ENCODE measurements at places on chromosomes 6 and 20.

GRCh38 chr20:61271312-61272231, 19.5 kb downstream of the CDH4 start:
- DNase-seq = no peak

- DNase-seq = no peak
These were observed 64.8 kb downstream of the SLC22A3 start for GRCh38 chr6:160412993-160413392.

DNA sequence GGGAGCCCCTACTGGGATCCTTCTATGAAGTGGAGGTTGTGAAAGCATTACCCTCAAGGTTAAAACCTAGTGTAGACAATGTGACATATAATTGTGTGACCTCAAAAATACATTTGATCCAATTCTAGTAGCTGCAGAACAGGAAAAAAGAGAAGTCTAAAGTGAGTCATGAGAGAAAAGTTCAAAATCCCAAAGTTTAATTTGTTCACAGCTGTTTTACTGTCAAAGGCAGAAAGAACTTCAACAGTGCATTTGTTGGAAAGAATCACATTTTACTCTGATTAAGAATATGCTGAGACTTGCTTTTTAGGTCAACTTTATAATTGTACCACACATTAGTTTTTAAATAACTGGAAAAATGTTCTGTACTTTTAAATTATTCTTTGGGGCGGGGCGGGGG, 1027.4 kb upstream of the FLRT3 start:
- no peak for DNase-seq

GRCh38 chr20:52204136-52204535, 12.6 kb upstream of the ZFP64 start:
- no peak for DNase-seq

DNA sequence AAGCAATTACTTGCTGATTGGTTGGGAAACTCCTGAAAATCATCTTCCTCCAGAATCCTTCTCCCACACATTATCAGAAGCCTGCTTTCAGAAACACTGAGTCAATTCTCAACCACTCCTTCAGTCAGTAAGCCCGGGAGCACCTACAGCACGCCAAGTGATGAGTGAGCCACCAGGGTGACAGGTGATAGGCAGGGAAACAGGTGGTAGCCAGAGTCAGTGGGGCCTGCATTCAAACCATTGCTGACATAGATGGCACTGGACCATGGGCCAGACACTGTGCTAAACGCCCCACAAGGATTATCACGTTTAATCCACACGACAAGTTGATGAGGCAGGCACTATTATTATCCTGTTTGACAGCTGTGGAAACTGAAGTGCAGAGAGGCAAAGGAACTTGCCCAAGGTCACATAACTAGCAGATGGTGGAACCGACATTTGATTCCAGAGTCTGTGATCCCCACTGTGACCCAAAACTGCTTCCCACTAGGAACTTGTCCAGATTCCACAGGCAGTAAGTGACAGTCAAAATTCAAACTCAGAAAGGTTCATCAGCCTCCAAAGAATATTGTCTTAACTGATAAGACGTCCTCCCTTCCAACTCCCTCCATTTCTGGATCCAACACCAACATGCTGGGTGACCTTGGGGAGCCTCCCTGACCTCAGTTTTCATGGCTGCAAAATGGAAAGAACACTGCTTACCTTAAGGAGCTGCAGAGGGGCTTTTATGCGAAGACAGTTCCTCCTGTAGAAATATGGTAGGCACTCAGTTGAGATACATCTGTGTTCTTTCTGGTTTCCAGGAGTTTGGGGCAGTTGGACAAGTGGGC, 23.9 kb upstream of the TOP1 start:
- no peak for DNase-seq

DNA sequence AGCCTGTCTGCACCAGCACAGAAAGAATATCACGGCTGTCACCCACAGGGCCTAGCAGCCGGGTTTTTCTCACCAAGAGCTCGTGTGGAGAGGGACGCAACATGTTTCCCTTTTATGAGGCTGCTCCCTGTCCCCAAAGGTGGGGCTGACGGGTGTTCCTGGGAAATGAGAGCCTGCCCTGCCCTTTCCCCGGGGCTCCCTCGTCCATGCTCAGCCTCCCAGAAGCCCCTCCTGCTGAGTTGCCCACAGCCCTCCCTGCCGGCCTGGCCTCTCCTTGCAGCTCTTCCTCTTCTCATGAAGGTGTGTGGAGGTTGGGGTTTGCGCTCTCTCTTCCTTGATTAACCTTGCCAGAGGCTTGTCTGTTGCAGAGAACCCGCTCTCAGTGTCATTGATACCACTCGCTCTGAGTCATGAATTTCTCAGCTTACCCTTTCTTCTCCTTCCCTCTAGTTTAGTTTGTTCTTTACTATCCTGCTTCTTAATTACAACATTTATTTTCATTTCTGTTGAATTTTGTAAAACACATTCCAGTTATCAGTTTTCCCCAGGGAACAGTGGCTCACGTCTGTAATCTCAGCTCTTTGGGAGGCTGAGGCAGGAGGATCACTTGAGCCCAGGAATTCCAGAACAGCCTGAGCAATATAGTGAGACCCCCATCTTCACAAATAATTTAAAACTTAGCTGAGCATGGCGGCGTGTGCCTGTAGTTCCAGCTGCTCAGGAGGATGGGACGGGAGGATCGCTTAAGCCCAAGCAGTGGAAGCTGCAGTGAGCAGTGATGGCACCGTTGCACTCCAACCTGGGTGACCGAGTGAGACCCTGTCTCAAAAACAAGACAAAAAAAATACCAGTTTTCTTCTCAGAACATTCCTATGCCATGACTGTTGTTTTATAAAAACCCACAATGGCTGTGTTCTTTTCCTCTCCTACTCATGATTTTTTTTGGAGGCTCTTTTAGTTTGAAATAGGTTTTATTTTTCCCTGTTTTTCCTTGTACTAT, 103.8 kb downstream of the TMEM242 start:
- DNase-seq = no peak

DNA sequence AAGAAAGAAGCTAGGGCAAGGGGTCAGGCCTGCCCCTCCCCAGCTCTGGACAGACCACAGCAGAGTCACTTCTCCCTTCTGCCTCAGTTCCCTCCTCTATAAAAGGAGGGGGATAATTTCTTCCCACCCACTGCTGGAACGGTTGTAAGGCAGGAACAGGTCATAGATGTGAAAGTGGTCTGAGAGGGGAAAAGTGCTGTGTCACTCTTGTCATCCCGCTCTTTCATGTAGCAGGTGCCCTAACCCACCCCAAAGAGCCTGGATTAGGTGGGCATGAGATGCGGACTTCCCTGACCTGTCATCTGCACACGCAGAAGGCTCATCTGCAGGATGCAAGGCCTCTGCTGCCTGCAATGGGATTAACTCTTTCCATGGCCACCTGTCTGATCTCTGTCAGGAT, 218.2 kb upstream of the LRFN2 start:
- no peak for DNase-seq

DNA sequence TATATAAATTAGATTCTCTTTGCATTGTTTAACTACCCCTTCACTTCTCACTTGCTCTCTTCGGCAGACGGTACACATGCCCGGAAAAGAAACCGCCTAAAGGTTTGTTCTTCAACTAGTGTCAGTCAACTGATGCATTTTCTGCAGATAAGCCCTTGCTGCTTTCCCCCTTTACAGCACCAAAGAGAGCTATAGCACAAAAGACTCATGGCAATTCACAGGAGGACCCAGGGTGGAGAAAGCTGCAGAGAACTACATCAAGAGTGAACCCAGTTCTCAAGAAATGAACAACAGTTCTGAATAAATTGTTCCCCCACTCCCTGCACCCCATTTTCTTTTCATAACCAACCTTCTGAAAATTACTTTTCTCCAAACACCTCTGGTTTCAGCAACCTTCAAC, 8.9 kb downstream of the CD164 start:
- no peak for DNase-seq

GRCh38 chr6:147770221-147770620, 261.7 kb downstream of the SAMD5 start:
- no peak for DNase-seq

DNA sequence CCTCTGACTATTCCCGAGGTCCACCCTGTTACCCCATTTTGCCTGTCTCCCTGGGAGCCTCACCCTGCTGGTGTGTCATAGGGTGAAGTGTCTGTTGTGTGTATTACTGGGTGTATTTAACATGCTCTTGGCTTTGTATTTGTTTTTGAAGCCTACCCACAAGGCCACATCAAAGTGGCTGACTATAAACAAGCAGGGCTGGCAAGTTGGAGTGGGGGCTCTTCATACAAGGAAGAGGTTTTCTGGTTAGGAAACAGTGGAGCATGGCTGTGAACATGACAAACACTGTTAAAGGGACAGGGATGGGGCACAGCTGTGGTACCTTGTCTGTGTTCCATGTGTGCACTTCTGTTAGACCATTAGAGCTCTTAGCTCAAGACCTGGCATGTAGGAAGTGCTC, 26.3 kb downstream of the HECA start:
- peak; percentile 78 for DNase-seq

DNA sequence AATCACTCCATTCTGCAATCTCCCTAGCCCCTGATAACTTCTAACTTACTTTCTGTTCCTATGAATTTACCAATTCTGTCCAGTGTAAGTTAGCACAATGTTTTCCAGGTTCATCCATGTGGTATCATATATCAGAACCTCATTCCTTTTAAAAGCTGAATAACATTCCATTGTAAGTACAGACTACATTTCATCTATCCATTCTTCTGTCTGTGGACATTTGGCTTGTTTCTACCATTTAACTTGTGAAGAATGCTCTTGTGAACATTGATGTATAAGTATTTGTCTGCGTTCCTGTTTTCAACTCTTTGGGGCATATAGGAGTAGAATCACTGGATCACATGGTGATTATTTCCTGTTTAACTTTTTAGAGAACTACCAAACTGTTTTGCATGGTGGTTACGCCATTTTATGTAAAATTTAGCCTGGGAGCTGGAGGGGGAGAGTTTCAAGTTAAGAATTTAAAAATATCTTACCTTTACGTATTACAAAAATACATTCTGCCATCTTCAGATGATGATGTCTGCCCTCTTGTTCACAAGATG, 156.5 kb downstream of the BTBD3 start:
- no peak for DNase-seq

- DNase-seq = no peak
These were observed 1049.5 kb upstream of the EPHA7 start for GRCh38 chr6:94468830-94469229.

DNA sequence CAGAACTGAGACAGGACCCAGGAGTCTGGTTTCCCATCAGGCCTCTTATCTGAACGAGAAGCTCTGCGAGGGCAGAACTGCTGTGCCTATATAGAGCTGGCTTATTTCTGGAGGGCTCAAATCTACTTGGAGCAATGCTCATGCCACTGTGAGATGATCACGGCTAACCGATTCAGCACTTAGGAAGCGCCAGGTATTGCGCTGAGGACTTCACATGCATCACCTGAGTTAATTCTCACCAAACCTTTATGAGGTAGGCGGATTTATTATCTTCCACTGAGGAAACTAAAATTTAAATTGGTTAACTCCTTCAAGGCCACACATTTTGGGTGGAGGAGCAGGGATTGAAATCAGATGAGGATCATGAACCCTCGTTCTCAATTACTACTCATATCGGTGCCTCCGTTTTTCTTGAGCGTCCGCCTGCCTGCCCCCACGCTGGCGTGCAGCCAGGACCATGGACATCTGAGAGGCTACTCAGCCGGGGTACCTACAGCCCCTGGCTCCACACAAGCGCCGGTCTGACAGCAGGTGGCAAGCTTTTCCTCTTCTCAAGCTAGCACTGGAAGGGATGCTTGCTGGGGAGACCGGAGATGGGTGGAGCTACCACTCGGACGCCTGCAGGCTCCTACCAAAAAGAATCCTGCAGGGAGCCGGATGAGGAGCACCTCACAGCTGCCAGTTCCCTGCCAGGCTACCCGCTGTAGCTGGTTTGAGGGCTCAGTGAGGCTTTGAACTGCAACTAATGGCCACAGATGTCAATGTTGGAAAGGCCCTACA, 1.0 kb upstream of the PCIF1 start:
- DNase-seq = peak; percentile 46

DNA sequence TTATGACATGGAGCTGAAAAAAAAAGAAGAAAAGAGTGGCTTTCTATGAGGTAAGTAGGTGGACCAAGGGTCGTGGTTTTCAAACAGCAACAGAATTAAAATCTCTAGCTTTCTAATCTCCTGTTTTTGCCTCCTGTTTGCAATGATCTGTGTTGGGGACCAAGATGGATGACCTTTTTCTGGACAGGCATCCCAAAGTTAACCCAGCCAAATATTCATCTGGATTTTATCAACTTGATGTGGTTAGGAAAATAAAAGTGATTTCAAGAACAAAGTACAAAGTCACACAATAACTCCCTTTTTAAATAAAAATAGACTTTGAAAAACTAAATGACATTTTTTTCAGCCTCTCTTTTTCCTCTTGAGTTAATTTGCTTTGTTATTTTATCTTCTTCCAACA, 282.1 kb upstream of the PRDM1 start:
- DNase-seq = no peak

GRCh38 chr20:6213311-6213710, 90.5 kb upstream of the FERMT1 start:
- no peak for DNase-seq

DNA sequence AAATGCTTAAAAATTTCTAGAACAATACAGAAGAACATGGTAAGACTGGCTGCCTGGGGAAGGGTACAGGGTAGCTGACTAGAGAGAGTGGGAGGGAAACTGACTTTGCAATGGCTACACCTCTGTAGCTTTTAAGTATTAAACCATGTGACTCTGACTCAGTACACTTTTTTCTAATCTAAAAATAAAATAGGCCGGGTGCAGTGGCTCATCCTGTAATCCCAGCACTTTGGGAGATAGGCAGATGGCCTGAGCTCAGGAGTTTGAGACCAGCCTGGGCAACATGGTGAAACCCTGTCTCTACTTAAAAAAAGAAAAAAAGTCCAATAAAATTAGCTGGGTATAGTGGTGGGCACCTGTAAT, 18.5 kb downstream of the ATP9A start:
- no peak for DNase-seq

- no peak for DNase-seq
These were observed 81.6 kb upstream of the MC3R start for GRCh38 chr20:56166781-56167465.

- no peak for DNase-seq
These were observed 138.8 kb downstream of the TFAP2A start for GRCh38 chr6:10276106-10276505.

- DNase-seq = no peak
These were observed 622 bp upstream of the KIZ start for GRCh38 chr20:21125072-21125848.

GRCh38 chr20:1150218-1150617, 31.8 kb downstream of the PSMF1 start:
- DNase-seq = no peak

DNA sequence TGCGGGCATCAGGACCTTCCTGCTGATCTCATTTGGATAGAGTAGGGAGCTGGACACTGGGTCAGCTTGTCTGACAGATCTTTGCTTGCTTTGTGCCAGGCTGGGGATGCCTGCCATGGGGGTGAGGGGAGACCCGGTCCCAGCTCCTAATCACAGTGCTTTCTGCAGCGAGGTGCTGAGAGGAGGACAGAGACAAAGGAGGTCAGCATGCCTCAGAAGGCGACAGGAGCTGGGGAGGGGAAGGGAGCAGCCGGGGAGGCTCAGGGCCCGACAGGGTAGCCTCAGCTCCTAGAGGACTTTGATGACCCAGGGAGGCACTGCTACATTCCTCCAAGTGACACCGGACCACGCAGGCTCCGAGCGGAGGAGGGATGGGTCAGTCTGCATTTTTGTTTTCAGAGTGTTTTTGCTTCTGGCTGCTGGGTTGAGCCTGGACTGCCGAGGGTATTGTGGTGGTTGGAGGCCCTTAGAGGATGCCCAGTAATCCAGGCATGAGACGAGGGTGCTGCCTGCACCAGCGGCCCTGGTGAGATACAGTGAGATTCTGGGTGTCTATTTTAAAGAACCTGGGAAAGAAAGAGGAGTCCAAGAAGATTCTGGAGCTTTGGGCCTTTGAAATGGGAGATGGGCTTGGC, 7.8 kb downstream of the RBM38 start:
- no peak for DNase-seq

GRCh38 chr6:2958331-2958711, 13.0 kb downstream of the SERPINB6 start:
- no peak for DNase-seq
